ENCODE measurements at places on chromosomes 2 and 18. TPM values are rescaled to one million over a fixed set of nuclear protein-coding genes. Genes with fewer than 3 reads are reported as not detected.

GRCh38 chr2:217807753-217808152 is 195.0 kb downstream of the TNS1 start:
- no peak for DNase-seq

- no peak for DNase-seq
Observed at GRCh38 chr18:75681538-75682115, 254.1 kb upstream of the SMIM21 start.

DNA sequence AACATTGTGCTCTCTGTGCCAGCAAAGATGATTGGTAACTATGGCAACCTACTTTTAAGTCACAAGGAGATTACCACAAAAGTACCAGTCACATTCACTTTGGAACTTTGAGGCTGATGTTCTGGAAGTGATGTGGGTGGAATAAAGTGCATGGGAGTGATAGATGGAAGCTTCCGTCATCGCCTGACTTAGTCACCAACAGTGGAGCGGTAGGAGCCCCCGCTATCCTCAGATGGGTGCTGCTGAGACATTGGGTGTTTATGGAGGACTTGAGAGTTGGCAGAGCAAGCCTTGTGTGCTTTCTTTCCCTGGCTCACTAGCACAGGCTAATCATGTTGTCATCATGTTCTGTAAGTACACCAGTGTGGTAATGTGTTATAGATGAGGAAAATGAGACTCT is 4.6 kb downstream of the PPP1R7 start:
- no peak for DNase-seq

DNA sequence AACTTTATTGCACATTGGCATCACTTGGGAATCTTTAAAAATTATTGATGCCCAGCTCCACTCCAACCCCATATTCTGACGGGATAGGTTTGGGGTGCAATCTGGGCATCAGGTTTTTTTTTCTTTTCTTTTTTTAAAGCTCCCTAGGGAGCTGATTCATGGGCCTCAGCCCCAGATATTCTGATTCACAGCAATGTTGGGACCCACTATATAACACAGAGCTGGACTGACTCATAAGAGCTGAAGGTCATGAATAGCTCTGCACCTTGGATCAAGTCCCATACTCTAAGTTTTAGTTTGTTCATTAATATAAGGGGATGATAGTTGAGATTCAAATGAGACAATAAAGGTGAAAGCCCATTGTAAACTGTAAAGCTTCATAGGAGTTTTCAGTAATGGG is 191.1 kb upstream of the REV1 start:
- no peak for DNase-seq

GRCh38 chr2:9519250-9519649 is 36.4 kb downstream of the ADAM17 start:
- peak; percentile 11 for DNase-seq

DNA sequence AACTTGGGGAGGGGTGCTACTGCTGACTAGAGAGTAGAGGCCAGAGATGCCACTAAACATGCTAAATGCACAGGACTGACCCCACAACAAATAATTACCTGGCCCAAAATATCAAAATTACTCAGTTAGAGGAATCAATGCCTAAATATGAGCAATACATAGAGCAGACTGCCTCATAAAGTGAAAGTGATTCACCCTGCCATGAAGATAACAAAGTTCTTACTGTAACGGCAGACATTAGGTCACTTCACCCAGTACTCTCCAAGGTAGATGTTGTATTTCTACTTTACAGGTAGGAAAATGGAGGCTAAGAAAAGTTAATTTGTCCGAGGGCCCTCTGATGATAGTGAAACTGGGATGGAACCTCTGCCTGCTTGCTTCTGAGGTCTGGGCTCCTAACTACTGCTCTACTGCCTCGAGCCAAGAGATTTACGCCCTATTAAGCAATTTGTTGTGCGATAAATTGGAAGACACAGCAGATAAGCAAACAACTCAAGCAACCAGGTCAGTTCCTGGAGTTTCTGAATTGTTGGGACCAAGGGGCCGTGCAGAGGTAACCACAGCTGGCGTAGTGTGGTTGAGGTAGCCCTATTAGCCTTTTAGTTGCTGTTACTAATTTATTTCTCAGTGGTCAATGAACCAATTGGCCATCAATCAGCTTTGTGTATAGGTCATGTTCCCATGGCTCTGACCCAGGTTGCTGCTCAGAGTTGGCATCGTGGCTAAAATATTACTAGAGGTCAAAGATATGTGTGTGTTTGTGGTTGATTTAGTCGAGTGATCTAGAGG is 4.8 kb downstream of the DHRS9 start:
- no peak for DNase-seq

DNA sequence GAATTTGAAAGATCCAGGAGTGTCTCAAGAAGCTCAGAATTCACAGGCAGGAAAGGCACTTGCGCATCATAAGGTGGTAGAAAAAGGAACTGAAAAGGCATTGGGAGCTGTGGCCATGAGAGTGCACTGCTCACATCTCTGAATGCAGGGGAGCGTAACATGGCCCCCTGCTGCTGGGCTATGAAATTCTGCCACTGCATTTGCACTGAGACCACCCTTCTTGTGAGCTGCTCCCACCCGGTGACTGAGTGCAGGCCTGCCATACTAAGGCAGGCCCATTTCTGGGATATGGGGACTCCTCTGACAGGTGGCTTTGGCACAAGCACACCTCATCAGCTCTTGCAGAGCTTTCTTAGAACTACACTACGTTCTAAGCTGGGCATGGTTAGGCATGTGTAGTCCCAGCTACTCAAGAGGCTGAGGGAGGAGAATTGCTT is 25.3 kb upstream of the STARD7 start:
- DNase-seq: no peak

GRCh38 chr2:151333083-151333482 is 24.3 kb upstream of the TNFAIP6 start:
- DNase-seq: no peak

GRCh38 chr2:236021499-236022057 is 146.6 kb downstream of the GBX2 start:
- DNase-seq: no peak

- no peak for DNase-seq
Observed at GRCh38 chr2:37593024-37593423, 78.4 kb downstream of the CDC42EP3 start.

GRCh38 chr2:112768432-112768831 is 4.0 kb upstream of the CKAP2L start:
- no peak for DNase-seq

DNA sequence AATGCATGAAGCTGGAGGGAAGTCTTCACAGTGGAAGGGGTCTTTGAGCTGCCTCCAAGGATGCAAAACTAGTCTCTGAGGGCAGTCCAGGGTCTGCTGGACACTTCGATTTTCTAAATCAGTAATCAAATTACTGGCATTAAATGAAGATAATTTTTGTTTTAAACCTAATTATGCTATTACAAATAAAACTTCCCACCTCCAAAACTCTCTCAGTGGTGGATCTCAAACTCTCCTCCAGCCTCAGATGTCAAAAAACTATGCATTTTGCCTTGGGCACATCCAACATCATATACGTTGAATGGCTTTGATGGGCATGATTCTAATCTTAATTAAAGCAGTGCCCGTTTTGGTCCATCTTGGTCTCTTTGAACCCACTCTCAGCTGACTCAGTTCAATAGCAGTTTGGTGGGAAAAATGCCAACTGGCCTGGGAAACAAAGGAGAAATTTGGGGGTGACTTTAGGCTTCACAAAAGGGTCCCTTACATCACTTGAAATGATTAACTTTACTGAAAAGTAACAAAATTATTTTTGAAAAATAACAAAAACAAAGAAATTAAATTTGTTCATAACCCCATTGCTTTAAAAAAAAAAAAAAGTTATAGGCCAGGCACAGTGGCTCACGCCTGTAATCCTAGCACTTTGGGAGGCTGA is 5.9 kb upstream of the MYCN start:
- DNase-seq: no peak

- no peak for DNase-seq
Observed at GRCh38 chr2:239983004-239983778, 42.0 kb downstream of the NDUFA10 start.

- no peak for DNase-seq
Observed at GRCh38 chr18:37965572-37965970, 400.0 kb upstream of the CELF4 start.

GRCh38 chr2:6072276-6072675 is 380.1 kb downstream of the SOX11 start:
- DNase-seq: peak; percentile 53

GRCh38 chr18:10916387-10916786 is 233.0 kb downstream of the PIEZO2 start:
- no peak for DNase-seq

- no peak for DNase-seq
Observed at GRCh38 chr2:79711098-79711497, 198.2 kb downstream of the CTNNA2 start.

The EIF4E2 gene
- total RNA-seq: 127 TPM

The RGPD3 gene
- total RNA-seq: 1.1 TPM

The GAD1 gene
- 3.9 TPM for total RNA-seq

The AQP4 gene
- total RNA-seq: 37.6 TPM
